Aorta (tissue), 5 donors: ENCODE measurements at places on chromosomes 7 and 10.

DNA sequence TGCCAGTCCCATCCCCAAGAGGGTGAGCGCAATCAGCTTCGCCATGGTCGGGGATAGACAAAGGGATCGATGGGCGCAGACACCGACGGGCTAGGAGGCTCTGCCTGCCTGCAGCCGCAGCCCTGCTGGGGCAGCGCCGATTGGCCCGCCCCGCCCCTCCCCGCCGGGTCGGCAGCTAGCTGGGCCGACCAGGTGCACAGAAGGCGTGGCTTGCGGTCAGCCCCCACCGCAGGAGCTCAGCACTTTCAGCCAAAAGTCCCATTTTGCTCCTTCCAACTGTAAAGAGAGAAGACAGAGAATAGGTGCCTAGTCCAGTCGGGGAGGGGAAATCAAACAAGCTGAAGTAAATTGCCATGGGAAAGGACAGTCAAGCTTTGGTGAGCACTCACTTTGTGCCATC is at the start of gene PON1:
Gene PON1, minus strand, starts transcription at position 102 of the 400 bp plus-strand sequence. Its CDS starts 57 bp downstream, at position 45.
- DNase-seq, result no peak

DNA sequence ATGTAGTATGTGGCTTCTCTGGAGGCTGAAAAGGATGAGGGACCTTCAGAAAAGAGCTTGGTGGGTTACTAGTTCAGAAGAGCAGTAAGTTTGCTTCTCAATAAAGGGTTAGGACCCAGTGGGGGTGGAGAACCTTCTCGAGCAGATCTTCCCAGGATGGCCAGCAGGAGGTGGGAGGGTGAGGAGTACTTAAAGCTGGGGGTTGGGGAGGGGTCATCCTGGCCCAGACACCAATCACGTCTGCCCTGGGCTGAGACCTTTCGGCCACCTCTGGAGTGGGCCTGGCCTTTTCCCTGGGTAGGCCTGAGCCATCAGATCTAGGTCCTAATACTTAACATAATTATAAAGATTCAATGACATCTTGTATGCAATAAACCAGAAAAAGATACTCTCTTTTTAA is 149.0 kb upstream of the TCF7L2 start:
- DNase-seq, result no peak

- DNase-seq, result no peak
Observed at GRCh38 chr10:131169146-131169545, 142.4 kb downstream of the TCERG1L start.

DNA sequence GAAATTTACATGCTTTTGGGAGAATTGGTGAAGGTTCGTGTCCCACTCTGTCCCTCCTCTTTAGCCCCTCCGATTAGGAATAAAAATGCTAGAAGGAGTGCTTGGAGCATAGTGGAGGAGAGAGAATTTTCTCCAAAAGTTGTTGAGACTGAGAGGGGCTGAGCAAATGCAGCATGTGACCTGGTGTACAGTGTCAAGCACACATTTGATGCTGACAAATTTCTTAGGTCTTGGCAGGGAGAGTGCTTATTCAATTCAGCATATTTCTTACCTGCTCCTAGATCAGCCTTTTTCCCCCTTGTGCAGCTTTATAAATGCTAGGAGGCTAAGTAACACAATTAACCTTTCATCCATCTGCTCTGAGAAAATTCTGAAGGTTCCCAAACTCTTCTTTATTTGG is 189.0 kb downstream of the GALNT17 start:
- DNase-seq, result no peak

GRCh38 chr10:127552446-127552845 is 3.3 kb downstream of the NPS start:
- DNase-seq, result no peak

- no peak for DNase-seq
Observed at GRCh38 chr10:80292607-80293239, 3.3 kb upstream of the MAT1A start.

DNA sequence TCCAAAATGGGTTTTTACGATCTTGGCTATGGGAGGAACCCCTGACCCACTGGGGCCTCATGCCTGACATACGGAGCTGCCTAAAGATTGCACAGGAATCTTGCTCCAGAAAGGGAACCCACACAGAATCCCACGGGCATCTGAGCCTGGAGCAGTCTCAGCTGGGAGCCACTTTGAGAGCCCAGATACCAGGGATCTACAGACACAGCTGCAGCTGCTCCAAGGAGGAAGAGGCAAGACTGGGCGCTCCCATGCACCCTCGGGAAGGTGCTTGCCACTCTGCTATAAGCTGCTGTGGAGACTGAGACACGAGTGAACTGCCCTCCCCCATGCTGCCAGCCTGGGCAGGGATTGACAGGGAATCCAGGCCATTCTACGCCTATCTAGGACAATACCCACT is 202.5 kb downstream of the REEP3 start:
- no peak for DNase-seq

DNA sequence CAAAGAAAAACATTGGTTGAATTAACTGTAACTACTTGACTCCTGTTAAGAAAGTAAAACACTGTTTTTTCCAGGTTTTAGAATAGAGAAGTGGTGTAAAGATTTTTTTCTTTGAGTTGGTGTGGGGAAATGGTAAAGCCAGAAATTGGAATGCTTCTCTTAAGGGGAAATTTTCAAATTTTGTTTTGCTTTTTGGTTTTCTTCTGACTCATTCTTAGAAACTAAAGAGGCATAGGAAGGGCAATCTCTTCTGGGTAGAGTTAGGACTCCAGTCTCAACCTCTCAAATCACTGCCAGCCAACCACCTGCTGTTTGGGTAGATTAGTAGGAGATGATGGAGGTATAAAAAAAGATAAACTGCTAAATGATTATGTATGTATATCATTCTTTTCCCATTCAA is 47.7 kb upstream of the STRIP2 start:
- no peak for DNase-seq

GRCh38 chr10:112728118-112728883 is 221.7 kb upstream of the TCF7L2 start:
- DNase-seq, result no peak

- no peak for DNase-seq
Observed at GRCh38 chr10:96511044-96511945, 2.4 kb downstream of the TLL2 start.

- no peak for DNase-seq
Observed at GRCh38 chr10:92813979-92814378, 34.3 kb upstream of the EXOC6 start.

- DNase-seq, result no peak
Observed at GRCh38 chr7:17646253-17646956, 293.9 kb downstream of the SNX13 start.

DNA sequence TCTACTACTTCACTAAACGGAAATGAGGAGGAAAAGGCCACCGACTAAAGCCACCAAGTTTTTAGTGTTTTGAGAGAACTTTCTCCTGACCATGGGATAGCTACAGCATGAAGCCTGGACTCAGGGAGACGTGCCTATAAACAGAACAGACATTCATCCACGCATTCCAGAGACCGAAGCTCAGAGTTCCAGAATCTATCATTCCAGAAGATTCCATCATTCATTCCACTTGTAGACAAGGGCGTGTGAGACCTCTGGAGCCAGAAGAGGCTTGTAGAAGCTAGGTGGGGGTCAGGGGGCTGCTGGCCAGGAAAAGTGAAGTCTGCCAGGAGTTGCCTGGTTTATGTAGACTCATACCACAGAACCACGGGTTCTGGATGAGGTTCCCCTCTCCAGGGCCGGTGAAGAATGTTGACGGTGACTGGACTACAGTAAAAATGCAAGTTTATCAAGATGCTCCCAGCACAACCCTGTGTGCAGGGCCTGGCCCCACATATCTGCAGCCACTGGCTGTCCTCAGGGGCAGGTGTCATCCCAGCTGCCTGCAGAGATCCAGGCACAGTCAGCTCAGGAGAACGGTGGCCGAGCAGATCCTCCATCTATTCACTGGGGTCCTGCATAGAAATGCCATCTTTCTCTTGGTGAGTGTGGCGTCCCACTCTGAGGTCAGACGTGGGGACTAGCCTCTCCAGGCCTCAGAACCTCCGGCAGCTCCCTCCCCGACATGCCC is 215.7 kb downstream of the USP6NL start:
- no peak for DNase-seq

DNA sequence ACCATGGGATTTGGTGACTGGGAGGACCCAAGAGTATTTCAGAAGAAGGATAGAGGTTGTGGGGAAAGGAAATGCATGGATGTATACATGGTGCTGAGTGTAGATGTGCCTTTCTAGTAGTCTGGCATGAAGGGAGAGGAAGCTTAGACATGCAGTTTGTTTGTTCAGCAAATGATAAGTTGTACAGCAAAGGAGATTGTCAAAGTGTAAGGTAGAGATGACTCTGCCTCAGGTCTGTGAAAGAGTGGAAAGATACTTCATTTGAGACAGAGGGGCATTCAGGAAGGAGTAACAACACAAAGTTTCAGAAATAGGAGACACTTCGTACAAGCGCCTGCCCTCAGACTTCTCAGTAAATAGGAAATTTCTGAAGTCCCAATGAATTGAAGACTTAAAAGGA is 152.3 kb downstream of the CELF2 start:
- no peak for DNase-seq

GRCh38 chr7:17745610-17746009 is 194.7 kb downstream of the SNX13 start:
- no peak for DNase-seq

DNA sequence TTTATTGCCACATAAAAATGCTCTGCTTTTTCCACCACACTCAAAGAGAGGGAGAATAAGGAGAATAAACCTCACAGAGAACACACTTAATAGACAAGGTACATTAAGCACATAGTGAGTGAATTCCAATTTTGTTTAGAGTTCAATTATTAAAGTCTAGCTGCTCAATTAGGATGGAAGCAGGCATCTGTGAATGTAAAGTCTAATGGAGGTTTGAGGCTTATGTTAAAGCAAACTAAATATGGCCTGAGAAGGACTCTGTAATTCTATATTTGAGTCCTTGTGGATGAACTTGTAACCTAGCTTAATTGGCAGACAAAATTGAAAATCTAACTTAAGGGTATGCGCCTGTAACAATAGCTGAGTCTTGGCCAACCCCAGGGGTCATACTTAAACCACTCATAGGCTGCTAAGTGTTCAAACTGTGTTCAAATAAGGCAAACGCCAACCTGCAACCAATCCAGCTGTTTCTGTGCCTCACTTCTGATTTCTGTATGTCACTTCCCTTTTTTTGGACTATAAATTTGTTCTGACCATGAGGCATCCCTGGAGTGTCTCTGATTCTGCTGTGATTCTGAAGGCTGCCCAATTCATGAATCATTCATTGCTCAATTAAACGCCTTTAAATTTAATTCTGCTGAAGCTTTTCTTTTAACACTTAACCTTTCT is 31.3 kb upstream of the NME8 start:
- no peak for DNase-seq

GRCh38 chr10:76297358-76297757 is 865.9 kb downstream of the LRMDA start:
- DNase-seq, result no peak

GRCh38 chr7:75010036-75010435 is 45.5 kb downstream of the CASTOR2 start:
- DNase-seq, result no peak

DNA sequence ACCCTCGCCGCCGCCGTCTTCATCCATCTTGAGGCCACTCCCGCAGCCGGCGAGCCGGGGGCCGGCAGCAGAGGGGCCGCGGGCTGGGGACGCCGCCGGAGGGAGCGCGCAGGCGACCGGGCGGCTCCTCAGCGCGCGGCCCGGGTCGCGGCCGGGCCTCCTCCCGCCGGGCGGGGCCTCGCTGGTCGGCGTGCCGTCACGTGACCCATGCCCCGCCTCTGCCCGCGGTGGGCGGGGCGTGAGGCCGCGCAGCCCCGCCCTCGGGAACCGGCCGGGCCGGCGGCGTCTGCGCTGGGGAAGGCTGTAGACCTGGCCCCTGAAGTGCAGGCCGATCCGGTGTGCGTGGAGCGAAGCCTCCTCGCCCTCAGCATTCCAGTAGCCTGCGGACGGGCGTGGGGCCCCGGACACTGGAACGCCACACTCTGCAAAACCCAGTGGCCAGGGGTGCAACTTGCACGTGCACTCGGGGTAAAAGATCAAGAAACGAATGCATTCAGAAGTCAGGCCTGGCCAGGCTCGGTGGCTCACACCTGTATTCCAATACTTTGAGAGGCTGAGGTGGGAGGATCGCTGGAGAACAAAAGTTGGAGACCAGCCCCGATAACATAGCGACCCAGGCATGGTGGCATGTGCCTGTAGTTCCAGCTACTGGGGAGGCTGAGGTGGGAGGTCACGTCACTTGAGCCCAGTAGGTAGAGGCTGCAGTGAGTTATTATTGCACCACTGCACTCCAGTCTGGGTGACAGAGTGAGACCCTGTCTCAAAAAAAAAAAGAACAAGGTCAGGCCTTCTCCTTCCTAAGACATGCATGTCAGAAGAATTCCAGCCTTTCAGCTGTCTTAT is at the start of gene CYTH3:
Gene CYTH3, minus strand, starts transcription at position 144 of the 843 bp plus-strand sequence. Its CDS starts 117 bp downstream, at position 27.
- peak; percentile 84 for DNase-seq

DNA sequence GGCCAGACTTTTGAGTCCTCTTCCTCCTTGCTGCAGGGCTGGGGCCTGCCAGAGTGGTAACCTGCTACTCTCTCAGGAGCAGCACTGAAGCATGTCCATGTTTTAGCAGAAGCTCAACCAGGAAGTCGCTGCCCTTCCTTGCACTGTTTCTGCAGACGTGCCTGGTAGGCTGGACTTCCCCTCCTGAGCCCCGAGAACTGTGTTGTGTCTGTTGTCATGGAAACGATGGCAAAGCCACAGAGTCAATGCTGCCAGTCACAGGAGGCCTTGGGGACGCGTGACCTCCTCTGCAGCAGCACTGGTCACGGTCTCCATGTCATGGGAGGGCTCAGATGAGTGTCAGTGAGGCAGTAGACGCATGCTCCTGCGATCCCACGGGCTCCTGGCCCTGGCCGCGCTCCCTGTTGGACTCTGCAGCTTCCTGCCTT is 145.5 kb downstream of the FANK1 start:
- peak; percentile 90 for DNase-seq

- DNase-seq, result no peak
Observed at GRCh38 chr10:122176232-122177213, 94.6 kb upstream of the BTBD16 start.

DNA sequence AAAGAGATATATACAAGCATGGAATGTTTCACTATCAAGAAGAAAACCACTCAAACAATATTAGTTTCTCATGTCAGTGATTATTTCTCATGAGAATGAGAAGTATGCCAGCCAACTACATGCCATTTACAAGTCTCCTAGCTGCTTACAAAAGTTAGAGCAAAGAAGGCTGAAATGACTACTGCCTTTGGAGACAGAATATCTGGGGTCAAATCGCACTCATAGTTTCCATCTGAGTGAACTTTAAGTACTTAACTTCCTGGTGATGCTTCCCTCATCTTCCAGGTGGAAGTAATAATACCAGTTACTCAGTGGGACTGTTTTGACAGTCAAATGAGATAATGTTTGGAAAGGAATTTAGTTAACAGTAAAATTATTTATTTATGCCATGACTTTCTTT is 42.0 kb upstream of the RHOBTB1 start:
- DNase-seq, result no peak

DNA sequence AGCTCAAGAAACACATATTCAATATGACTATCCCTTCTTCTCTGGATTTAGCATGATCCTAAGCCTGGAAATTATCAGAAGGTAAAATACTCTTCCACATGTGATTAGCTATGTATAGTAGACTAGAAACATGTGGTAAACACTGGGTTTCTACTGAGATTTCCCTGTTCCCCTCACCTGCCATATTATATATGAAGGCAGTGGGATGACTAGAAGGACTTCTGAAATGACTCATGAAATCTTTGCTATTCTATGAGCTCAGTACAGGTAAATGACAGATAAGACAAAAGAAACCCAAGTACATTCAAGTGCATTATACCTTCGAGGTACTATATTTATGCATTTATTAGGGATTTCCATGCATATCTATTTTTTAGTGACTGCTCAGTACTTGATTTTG is 152.9 kb downstream of the DNAJB9 start:
- no peak for DNase-seq
